ENCODE measurements at places on chromosomes 1 and 21.

DNA sequence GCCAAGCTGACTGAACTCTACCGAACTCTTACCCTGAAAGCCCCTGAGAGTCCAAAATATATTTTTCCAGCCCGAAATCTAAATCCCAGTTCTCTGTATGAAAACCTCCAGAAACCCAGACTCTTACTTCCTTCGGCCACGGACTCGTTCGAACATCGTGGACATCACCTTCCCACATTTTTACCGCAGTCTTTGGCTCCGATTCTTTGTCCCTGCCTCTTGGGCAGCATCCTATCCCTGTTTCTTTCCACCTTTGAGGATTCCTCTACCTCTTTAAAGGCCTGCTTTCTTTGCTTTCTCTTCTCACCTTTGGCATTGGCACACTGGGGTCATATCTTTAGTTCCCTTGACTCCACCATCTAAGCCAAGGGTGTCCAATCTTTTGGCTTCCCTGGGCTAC lies 932 bp upstream of the USP24 start:
- no peak for DNase-seq

- no peak for DNase-seq
These were observed 555.5 kb upstream of the NR5A2 start for GRCh38 chr1:199472018-199472417.

GRCh38 chr1:47192458-47193384 lies 2.9 kb upstream of the PDZK1IP1 start:
- peak; percentile 74 for DNase-seq

GRCh38 chr1:85577419-85578320 lies 2.9 kb upstream of the CCN1 start:
- DNase-seq: peak; percentile 40

DNA sequence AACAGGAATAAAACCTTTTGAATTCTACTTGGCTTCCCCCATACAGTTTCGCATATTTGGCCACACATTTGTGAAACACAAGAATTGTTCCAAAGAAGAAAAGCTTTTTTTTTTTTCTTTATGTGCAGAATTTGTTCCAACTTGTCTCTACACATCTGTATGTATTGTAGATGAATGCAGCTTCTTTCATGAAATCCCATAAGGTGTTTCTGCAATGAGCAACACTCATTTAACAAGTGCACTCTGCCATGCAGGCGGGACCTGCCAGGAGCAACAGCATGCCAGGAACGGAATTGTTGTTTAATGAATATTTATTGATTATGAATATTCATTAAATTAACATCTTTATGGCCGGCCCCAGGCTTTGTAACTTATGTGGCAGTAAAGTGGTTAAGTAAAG lies 1075.0 kb downstream of the TTLL7 start:
- no peak for DNase-seq

GRCh38 chr21:44303490-44303981 lies 3.7 kb downstream of the PFKL start:
- DNase-seq: no peak

DNA sequence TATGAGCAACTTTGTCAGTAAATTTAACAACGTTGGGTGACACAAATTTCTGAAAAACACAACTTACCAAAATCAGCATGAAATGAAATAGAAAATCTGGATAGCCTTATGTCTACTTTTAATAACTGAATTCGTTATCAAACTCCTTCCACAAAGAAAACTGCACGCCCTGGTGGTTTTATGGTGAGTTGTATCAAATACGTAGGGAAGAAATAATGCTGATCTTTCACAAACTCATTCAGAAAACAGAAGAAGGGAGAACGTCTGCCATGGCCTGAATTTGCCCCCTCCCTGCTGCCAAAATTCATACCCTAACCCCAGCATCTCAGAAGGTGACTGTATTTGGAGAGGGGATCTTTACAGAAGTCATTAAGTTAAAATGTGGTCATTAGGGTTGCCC lies 50.0 kb upstream of the COL18A1 start:
- no peak for DNase-seq

DNA sequence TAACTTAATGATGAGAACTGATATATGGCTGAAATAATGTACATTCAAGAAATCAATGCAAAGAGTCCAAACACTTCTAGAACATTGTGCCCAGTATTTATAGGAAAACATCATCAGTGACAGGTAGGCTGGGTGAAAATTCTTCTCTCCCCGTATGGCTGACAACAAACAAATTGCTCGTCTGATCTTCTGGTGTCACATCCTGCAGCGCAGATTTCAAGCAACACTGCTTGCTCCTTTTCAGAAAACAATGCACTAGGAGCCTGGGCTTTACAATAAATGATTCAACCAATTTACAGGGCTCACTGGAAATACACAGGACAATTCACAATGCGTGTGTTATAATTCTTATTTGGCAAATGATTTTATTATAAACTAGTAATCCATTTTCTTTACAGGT lies 185.3 kb downstream of the RERE start:
- DNase-seq: no peak

- DNase-seq: no peak
These were observed 2.0 kb downstream of the HPDL start for GRCh38 chr1:45328680-45329079.
